Left renal pelvis (tissue), 4 donors: ENCODE measurements at places on chromosomes 4 and X. TPM values are rescaled to one million over a fixed set of nuclear protein-coding genes. Genes with fewer than 3 reads are reported as not detected.

Gene ZDHHC15
- 6.6 TPM for polyA plus RNA-seq

Gene MGAT4D
- polyA plus RNA-seq, result not detected

Gene BMPR1B
- polyA plus RNA-seq, result 22.7 TPM

Gene NAA11
- polyA plus RNA-seq, result not detected

DNA sequence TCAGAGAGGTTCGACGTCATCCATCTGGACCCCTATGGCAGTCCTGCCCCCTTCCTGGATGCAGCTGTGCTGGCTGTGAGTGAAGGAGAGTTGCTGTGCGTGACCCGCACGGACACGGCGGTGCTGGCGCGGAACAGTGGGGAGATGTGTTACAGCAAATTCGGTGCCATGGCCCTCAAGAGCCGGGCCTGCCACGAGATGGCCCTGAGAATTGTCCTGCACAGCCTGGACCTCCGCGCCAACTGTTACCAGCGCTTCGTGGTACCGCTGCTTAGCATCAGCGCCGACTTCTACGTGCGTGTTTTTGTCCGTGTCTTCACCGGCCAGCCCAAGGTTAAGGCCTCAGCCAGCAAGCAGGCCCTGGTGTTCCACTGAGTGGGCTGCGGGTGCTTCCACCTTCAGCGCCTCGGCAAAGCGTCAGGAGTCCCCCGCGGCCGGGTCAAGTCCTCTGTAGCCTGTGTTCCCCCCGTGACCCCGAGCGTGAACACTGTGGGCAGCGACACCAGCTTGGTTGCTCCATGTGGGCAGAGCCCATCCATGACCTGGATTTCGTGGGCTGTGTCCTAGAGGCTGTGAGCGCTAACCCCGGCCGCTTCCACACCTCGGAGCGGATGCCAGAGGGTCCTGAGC is 186.7 kb upstream of the SLITRK2 start:
- no peak for DNase-seq

GRCh38 chrX:44439242-44439794 is 95.8 kb upstream of the EFHC2 start:
- no peak for DNase-seq

- DNase-seq, result no peak
Measured at GRCh38 chr4:87677731-87678130, 27.7 kb downstream of the DMP1 start.

- DNase-seq, result no peak
Measured at GRCh38 chr4:76659103-76659490, 224.1 kb downstream of the SHROOM3 start.

GRCh38 chr4:53590187-53590586 is 1.1 kb downstream of the LNX1 start:
- DNase-seq, result no peak

Gene GYPE
- polyA plus RNA-seq, result 2.9 TPM

- DNase-seq, result peak; percentile 16
Measured at GRCh38 chrX:24494647-24495075, 29.6 kb downstream of the PDK3 start.

DNA sequence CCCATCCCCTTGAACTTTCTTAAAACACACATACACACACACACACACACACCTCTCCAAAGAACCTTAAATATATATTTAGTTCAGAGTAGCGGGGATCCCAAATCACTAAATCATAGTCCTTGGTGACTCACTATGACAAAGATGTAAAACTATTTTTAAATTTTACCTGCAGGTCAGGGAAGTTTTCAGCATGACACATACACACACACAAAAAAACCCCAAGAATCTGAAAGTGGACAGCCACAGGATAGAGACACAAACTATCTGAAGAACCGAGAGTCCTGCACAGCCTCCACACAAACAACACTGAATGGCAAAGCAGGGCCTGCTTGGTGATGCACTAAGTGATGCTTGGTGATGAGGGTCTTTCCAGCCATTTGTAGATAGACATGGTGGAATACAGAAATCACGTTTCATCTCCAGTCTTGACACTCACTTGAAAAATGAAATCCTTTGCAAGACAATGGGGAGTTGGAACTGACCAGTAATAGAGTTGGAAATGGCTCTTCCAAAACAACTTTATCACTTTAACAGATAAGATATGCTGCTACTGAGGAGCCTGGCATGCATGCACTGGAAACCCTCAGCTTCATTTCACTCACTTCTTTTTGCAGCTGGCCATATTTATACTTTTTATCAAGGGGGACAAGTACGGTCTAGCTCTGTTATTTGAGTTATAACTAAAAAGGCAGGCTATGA is 307.3 kb downstream of the RAPGEF2 start:
- DNase-seq, result no peak

GRCh38 chr4:151983854-151984253 is 223.0 kb upstream of the GATB start:
- DNase-seq, result no peak

DNA sequence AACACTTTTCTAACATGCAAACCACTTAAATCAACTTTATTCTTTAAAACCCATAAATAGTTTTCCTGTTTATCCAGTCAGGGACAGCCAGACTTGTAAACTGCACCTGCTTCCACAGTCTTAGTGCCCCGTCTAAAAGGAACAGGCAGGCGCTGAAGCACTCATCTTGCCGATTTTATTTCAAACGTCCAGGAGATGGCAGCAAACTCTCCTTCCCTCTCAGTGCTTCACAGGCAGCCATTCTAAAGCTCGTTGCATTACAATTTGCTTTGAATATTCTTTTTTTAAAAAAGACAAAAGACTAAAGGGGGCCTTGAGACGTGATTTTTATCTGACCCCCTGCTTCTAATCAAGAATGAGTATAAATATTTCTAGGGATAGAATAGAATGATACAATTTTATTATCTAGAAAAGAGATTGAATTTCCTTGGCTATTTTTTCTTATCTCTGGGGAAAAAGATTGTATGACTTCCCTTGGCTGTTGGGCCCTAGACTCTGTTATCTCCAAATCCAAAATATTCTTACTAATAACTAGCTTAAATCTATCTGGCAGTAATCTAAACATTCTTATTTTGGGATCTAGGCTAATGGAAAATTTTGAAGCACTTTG is 93.6 kb upstream of the MYOZ2 start:
- DNase-seq, result peak; percentile 69

DNA sequence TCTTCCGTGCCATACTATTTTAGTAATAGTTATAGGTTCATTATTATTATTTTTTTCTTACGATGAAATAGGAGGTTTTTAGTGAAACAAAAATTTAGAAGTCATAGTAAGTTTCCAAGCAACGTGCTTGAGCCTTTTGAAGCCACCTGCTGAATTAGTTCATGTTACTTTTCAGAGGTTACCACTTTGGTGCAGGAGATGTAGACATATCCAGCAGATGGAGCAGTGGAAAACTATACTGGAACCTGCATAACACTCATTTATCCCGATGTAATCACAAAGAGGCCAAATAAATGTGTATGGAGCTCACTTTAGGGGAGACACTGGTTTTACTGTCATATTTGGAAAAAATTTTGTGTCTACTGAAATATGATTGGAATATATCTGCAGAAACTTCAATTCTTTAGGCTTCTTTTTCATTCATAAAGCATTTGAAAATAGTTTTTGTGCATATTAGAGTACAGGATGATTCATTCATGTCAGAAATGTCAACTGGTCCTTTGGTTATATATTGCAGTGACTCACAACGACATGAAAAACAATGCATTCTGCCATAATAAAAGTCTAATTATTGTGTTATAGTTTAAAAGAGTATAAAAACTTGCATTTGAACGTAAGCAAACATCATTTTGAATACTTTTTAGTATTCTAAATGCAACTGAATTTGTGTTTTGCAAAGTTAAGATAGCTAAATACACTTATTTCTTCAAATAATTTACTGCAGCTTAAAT is 2182.9 kb upstream of the TENM3 start:
- DNase-seq, result no peak

- DNase-seq, result no peak
Measured at GRCh38 chr4:177569434-177569833, 127.2 kb upstream of the AGA start.

- DNase-seq, result no peak
Measured at GRCh38 chr4:89363786-89364185, 56.2 kb upstream of the GPRIN3 start.

GRCh38 chrX:19775830-19776485 is 111.4 kb downstream of the SH3KBP1 start:
- DNase-seq, result no peak

DNA sequence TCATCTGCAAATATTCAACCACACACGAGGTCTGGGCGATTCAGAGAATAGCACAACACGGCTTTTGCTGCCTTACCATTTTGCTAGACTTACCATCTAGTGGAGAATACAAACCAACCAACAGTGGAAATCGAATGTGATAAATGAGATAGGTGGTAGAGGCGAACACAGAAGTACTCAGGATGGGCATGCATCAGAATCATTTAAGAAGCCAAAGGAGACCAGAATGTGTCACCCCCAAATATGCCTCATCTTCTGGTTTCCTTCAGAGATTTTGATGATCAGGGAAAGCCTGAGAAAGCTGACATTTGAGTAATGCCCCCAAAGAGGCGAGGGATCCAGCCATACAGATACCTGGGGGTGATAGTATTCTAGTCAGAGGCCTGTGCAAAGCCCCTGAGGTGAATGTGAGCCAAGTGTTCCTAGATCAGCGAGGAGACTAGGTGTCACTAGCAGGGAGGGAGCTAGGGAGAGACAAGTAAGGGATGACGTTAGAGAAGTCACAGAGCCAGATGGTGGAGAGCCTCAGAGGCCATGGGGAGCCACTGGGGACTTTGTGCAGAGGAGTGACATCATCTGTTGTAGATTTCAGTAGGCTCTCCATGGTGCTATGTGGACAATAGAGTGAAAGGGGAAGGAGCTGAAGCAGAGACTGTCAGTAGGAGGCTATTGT is 1.7 kb downstream of the MTMR1 start:
- no peak for DNase-seq

DNA sequence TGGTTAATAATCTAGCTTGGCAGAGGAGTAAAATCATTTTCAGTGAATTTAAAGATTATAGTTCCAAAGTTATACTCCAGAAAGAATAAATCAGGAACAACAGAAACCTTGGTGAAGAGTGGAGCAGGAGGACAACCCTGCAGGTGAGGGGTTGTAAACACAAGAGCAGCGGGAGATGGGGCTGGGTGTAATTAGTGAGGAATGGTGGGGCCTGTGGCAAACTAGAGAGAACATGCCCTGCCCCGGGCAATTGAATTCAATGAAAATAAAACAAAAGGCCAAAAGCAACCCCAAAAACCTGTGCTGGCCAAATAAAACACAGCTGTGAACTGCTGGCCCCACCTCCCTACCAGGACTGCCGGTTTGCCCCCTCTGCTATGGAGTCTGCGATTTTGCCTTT is 325.2 kb downstream of the NR3C2 start:
- DNase-seq, result no peak

GRCh38 chr4:2934813-2935761 is 28.1 kb downstream of the NOP14 start:
- peak; percentile 73 for DNase-seq

Gene NDNF
- 63.2 TPM for polyA plus RNA-seq

Gene ENAM
- 4.0 TPM for polyA plus RNA-seq

GRCh38 chrX:19772822-19773628 is 114.4 kb downstream of the SH3KBP1 start:
- DNase-seq, result no peak

GRCh38 chr4:183858011-183858615 is 47.0 kb upstream of the STOX2 start:
- DNase-seq, result no peak

DNA sequence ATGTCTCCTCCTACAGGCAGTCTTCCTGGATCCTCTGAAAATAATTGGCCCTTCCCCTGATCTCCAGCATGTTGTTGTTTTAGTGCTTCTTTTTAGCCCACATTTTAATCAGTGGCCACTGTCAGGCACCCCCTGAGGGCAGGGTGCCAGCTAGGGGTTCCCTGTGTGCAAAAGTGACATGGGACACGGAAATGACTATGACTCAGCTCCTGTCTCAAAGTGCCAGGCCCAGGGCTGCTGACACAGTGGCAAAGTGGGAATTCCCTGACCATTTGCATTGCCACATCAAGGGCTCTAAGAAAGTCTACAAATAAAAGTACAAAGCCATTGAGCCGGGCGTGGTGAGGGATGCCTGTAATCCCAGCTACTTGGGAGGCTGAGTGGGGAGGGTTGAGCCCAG is 24.8 kb downstream of the HMX1 start:
- no peak for DNase-seq

Gene SPACA5B
- polyA plus RNA-seq, result not detected

Gene ZNF185
- polyA plus RNA-seq, result 54.9 TPM

Gene VCX3B
- 0.27 TPM for polyA plus RNA-seq

DNA sequence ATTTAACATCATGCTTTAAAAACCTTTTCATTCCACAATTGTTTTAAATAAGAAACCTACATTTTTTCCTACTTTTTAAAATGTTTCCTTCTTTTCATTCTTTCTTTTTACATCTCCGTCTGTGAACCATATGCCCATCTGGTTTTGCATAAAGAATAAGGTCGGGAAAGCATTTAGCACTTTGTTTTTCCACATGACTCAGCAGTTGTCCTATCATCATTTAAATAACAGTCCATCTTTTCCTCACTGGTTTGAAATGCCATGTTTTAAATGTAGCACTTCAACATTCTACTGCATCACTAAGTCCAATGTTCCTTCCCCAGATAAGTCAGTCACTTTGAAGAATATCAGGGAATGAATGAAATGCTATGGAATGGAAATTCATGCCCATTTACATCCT is 128.4 kb downstream of the SH3RF1 start:
- DNase-seq, result no peak
